ENCODE measurements at places on chromosomes 3 and 15. TPM values are rescaled to one million over a fixed set of nuclear protein-coding genes. Genes with fewer than 3 reads are reported as not detected.
A peak's percentile ranks its signal among the peaks of the same experiment; 100 is the strongest.

GRCh38 chr15:29539736-29540135 is 270.1 kb upstream of the NSMCE3 start:
- H3K4me1 ChIP-seq = no peaks in the 10 kb centered on the region
- no peak for DNase-seq
- no peak overlapping the region for H3K4me3 ChIP-seq
- no peaks in the 10 kb centered on the region for H3K27me3 ChIP-seq

The CSPG5 gene
- total RNA-seq = 0.25 TPM

The ITIH3 gene
- not detected for total RNA-seq

DNA sequence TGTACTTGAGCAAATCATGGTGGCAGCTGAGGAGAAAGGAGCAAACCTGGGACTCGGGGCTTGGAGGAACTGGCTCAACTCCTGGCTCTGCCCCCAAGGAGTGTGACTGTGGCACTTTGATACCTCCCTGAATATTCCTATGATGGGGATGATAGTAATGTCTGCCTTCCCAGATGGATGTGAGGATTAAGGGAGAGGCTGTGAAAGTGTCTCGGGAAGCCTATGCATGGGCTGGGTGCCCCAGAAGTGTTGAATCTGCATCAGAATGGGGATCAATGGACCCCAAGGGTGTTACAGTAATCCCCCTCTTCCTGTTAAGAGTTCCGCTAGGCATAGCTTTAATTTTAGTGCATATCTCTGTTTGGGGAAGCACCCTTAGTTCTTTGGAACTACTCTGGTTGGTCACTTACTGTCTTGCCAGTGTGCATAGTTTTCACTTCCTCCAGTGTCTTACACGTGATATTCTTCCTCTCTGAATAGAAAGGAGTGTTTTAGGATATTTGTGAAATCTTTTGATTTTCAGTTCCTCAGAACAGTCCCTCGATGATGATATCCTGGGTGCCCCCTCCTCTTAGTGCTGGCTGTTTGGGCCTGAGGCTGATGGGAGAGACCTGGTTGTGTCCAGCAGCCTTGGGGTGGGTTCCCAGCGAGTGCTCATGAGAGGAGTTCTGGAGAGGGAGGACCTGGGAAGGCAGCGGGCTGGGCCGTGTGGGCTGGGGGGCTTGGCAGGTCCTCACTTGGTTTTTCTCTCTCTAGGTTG is 97.5 kb downstream of the CHDH start:
- H3K27ac ChIP-seq = no peak overlapping the region
- H3K4me3 ChIP-seq = no peak overlapping the region
- H3K4me1 ChIP-seq = peaks cover 5% of the 10 kb centered on the region
- H3K27me3 ChIP-seq = peaks cover 12% of the 10 kb centered on the region
- no peaks in the 10 kb centered on the region for H3K36me3 ChIP-seq

DNA sequence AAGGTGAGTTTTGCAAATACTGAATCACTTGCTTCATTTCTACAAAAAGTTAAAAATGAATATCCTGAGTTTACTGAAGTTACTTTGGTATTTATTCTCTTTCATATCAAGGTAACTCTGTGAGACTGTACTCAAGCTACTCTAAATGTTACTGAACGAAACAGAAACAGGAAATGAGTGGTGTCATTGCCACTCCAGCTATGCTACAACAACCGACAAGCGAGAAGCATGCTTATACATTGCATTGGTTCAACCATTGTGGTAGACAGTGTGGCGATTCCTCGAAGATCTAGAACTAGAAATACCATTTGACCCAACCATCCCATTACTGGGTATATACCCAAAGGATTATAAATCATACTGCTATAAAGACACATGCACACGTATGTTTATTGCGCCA is 313.2 kb upstream of the THBS1 start:
- no peak overlapping the region for H3K4me3 ChIP-seq
- DNase-seq = no peak
- peaks cover 4% of the 10 kb centered on the region for H3K27me3 ChIP-seq

DNA sequence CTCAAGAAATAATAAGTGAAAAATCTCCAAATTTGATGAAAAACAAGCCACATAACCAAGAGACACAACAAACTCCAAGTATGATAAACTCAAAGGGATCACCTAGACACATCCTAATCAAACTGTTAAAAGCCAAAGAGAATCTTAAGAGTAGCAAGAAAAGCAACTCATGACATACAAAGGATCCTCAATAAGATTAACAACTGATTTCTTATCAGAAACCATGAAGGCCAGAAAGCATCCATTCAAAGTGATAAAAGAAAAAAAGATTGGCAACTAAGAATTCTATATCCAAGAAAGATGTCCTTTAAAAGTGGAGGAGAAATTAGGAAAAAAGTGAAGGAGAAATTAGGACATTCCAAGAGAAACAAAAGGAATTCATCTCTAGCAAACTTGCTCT is 23.5 kb downstream of the CHSY1 start:
- no peak overlapping the region for H3K27ac ChIP-seq
- H3K4me1 ChIP-seq = peaks cover 33% of the 10 kb centered on the region
- no peaks in the 10 kb centered on the region for H3K27me3 ChIP-seq
- no peak overlapping the region for H3K4me3 ChIP-seq
- peaks cover 67% of the 10 kb centered on the region for H3K36me3 ChIP-seq
- DNase-seq = no peak

The CCR4 gene
- 17.5 TPM for total RNA-seq

The NEK11 gene
- 3.8 TPM for total RNA-seq

DNA sequence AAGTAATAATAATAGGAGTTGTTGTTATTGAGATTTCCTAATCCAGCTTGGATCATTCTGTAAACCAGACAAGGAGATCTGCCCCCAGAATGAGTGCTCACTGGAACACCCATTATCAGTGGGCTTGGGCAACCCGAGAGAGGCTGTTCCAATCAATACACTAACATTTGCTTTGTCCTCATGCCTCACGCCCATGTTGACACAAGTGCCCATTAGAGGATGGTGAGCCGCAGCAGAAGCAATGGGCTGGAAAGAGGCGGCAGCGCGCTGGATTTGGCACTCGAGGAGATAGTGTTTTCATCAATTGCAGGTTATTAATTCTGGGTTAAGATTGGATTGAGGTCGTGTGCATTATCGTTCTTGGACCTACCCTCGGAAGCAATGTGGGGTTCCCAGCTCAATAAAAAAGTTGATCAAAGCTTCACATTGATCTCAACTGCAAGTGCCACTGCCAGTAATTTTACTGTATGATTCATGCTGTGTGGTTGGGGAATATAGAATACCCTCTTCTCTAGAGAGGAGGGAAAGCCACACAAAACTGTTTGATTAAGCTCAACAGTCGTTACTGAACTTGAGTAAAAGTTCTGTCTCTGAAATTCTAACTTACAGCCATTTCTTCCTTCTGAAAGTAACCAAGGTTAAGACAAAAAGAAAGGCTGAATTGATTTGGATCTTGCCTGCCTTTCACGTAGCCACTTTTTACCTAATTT is 15.7 kb downstream of the LYZL4 start:
- no peak overlapping the region for H3K27ac ChIP-seq
- no peaks in the 10 kb centered on the region for H3K27me3 ChIP-seq
- peaks cover 1% of the 10 kb centered on the region for H3K36me3 ChIP-seq
- no peak overlapping the region for H3K4me3 ChIP-seq
- no peak for DNase-seq

The THSD4 gene
- not detected for total RNA-seq

GRCh38 chr3:14300721-14301399 is 101.5 kb upstream of the SLC6A6 start:
- H3K4me1 ChIP-seq = peaks cover 25% of the 10 kb centered on the region
- no peaks in the 10 kb centered on the region for H3K36me3 ChIP-seq
- no peak overlapping the region for H3K4me3 ChIP-seq
- no peak overlapping the region for H3K27ac ChIP-seq

DNA sequence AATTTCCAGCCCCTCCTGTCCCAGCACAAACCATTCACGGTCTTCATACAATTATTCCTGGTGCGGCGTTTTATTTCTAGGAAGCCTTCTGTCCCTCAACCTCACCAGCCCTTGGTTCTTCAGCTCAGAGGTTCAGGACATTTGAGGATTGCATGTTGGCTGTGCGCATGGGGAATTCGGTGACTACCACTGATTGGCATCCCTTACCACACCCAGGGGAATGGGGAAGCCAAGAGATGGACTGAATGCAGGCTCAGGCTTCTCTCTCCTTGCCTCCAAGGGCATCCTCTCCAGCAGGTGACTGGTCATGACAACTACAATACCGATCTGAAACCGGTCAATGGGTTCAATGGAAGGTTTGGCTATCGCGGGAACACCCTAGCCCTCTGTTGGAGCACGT is 153.8 kb downstream of the MTHFS start:
- H3K4me1 ChIP-seq = no peaks in the 10 kb centered on the region
- H3K36me3 ChIP-seq = no peaks in the 10 kb centered on the region
- no peak for DNase-seq
- no peaks in the 10 kb centered on the region for H3K27me3 ChIP-seq
- no peak overlapping the region for H3K4me3 ChIP-seq

The KBTBD8 gene
- 9.2 TPM for total RNA-seq

GRCh38 chr3:81339040-81339845 is 422.2 kb downstream of the GBE1 start:
- H3K27me3 ChIP-seq = no peaks in the 10 kb centered on the region
- H3K4me3 ChIP-seq = no peak overlapping the region
- no peak overlapping the region for H3K27ac ChIP-seq
- H3K4me1 ChIP-seq = no peaks in the 10 kb centered on the region
- no peaks in the 10 kb centered on the region for H3K36me3 ChIP-seq

DNA sequence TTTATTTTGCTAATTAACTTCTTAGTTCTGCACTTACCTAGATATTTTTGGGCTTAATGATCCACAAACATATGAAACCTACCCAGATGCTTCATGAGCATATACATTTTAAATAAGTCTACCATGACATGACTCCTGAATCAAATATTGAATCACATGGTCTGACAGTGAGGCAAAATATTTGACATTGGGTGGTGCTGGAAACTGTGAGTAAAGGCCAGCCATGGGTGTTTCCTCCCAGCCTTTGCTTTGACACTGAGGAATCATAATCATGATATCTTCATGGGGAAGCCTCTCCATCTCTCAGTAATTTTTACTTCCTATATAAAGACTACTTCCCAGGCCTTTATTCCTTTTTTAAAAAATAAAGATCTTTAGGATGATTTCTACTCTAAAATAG is 22.8 kb upstream of the SSR3 start:
- no peak overlapping the region for H3K4me3 ChIP-seq
- peaks cover 17% of the 10 kb centered on the region for H3K27me3 ChIP-seq
- no peak overlapping the region for H3K27ac ChIP-seq
- H3K4me1 ChIP-seq = no peaks in the 10 kb centered on the region

DNA sequence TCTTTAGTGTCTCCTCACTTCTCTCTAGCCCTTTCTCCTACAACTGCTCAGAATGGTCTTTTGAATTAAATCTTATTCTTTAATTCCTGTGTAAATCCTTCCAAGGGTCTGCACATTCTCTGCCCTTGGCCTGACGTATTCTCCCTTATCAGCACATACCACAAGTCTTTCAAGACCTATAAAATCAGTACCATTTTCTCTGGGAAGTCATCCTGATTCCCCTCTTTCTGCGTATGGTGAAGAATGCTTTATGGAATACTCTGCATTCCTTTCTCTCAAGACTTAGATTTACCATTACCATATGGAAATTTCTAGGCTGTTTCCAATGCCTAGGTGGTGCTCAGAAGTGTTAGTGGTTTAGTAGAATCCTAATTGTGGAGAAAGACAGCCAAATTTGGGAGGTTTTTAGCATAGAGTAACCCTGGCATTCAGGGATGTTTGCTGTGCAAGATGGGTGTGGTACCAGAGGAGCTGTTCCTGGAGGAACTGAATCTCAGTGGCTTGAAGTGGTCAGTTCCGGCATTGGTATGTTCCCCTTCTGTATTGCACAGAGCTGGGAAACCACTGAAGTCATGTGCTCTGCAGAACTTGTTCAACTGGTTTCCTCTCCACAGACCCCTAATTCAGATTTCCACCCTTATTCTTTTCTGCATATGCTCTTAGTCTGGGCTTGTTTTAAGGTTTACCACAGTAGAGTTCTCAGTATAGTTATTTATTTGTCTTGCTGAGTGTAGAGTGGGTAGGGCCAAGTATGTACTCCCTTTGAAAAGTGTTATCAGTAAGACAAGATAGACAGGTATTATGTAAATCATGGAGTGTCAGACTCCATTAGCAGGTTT is 24.5 kb downstream of the IQGAP1 start:
- peaks cover 56% of the 10 kb centered on the region for H3K4me1 ChIP-seq
- H3K27ac ChIP-seq = peak overlapping the region; percentile 57
- peaks cover 39% of the 10 kb centered on the region for H3K36me3 ChIP-seq
- no peak for DNase-seq
- H3K27me3 ChIP-seq = no peaks in the 10 kb centered on the region

The FAH gene
- 32.0 TPM for total RNA-seq

The AADAC gene
- not detected for total RNA-seq

The SFMBT1 gene
- total RNA-seq = 29.5 TPM

DNA sequence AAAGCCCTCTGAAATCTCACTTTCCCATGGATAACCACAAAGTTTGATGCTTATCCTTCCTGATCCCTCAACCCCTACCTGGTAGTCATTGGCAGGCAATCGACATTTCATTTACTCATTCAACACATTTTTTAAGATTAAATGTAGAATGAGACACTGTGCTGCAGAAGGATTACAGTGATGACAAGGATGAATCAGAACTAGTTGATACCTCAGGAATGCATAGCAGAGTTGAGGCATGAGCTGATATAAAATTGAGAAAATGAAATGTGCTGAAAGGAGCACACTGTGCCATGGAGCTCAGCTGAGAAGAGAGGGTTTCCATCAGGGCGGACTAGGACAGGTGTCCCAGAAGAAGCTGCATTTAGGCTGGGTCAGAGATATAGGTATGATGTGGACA is 48.9 kb upstream of the ACTL6A start:
- H3K4me1 ChIP-seq = no peaks in the 10 kb centered on the region
- H3K4me3 ChIP-seq = no peak overlapping the region
- no peaks in the 10 kb centered on the region for H3K36me3 ChIP-seq
- no peak for DNase-seq

- no peak overlapping the region for H3K4me3 ChIP-seq
- no peaks in the 10 kb centered on the region for H3K27me3 ChIP-seq
- H3K4me1 ChIP-seq = peaks cover 56% of the 10 kb centered on the region
- peaks cover 27% of the 10 kb centered on the region for H3K36me3 ChIP-seq
- DNase-seq = no peak
Measured at GRCh38 chr3:141240687-141241615, 9.3 kb downstream of the PXYLP1 start.

The MED12L gene
- 0.68 TPM for total RNA-seq

The PIGZ gene
- 1.4 TPM for total RNA-seq

DNA sequence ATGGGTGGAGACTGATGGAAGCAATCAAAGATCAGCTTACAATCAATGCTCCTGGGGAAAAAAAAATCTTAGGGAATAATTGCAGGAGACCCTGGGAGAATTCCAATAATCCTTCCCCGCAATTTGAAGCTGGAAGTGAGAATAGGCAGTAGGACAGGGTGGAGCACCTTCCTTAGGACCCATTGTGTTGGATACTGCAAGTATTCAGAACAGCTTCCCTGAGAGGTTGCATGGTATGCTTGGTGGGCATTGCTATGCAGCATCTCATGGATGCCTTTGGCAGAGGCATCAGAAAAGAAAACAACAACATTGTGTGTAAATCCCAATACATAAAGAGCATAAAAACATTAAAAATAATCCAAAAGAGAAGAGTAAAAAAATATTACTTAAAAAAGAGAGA is 24.6 kb upstream of the DUT start:
- no peak overlapping the region for H3K27ac ChIP-seq
- no peaks in the 10 kb centered on the region for H3K27me3 ChIP-seq
- no peaks in the 10 kb centered on the region for H3K4me1 ChIP-seq
- H3K36me3 ChIP-seq = no peaks in the 10 kb centered on the region
- no peak overlapping the region for H3K4me3 ChIP-seq
- DNase-seq = no peak

GRCh38 chr3:65816208-65816607 is 222.5 kb downstream of the MAGI1 start:
- H3K27me3 ChIP-seq = no peaks in the 10 kb centered on the region
- no peak overlapping the region for H3K27ac ChIP-seq
- H3K36me3 ChIP-seq = no peaks in the 10 kb centered on the region
- no peaks in the 10 kb centered on the region for H3K4me1 ChIP-seq

The TMIE gene
- total RNA-seq = 0.36 TPM

The SLC4A7 gene
- total RNA-seq = 49.5 TPM

All from activated naive CD8-positive, alpha-beta T cell treated with anti-CD3 and anti-CD28 coated beads, Interleukin-2, amount 10 ng/mL, durations not matched to agents 7 days and 5 days (primary cell).